Upper lobe of left lung (tissue), 6 donors: ENCODE measurements at places on chromosomes 4 and X. TPM values are rescaled to one million over a fixed set of nuclear protein-coding genes. Genes with fewer than 3 reads are reported as not detected.

Gene SPACA5
- not detected for total RNA-seq

Gene GIMD1
- not detected for total RNA-seq

Gene CT45A2
- not detected for total RNA-seq

Gene GBA3
- 0.63 TPM for total RNA-seq

Gene SPANXB1
- total RNA-seq, result not detected

Gene CT47B1
- total RNA-seq, result not detected

Gene VCX3A
- total RNA-seq, result not detected

Gene PNCK
- not detected for total RNA-seq

Gene SPATA4
- 0.77 TPM for total RNA-seq

Gene NPY5R
- 0.11 TPM for total RNA-seq

Gene CDX4
- not detected for total RNA-seq

Gene RTL3
- not detected for total RNA-seq

DNA sequence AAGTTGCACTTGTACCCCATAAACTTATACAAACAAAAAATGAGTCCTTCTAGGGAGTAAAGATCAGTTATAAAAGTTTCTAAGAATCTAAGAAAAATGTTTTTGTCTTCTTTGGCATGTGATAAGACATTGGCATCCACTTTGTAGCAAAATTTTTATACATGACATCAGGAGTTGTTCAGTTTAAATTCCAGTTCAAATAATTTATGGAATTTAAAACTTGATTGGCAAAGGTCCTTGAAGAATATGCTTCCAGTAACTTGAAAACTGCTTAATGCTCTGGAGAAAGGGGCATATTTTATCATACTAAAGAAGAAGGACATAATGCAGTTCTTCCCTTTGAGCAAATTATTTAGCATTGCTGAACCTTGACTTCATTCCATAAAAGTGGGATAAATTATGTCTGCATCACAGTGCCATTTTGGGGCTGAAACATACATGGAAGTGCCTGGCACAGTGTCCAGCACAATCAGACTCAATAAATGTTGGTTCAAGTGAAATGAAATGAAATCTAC is 163.3 kb upstream of the IL15 start:
- DNase-seq, result no peak

DNA sequence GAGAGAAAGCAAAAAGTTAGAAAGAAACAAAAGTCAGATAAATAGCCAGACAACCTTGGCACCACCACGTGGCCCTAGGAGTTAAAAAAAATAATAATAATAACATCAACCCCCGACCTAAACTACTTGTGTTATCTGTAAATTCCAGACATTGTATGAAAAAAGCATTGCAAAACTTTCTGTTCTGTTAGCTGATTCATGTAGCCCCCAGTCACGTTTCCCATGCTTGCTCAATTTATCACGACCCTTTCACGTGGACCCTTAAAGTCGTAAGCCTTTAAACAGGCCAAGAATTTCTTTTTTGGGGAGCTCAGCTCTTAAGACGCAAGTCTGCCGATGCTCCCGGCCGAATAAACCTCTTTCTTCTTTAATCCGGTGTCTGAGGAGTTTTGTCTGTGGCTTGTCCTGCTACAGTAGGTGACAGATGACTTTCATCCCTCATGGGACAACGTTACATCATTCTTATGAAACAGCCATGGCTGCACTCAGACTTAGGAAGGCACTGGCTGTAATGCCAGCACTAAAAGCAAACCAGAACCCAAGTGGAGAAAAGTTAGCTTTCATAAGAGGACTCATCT is 520 bp downstream of the ACOX3 start:
- no peak for DNase-seq

DNA sequence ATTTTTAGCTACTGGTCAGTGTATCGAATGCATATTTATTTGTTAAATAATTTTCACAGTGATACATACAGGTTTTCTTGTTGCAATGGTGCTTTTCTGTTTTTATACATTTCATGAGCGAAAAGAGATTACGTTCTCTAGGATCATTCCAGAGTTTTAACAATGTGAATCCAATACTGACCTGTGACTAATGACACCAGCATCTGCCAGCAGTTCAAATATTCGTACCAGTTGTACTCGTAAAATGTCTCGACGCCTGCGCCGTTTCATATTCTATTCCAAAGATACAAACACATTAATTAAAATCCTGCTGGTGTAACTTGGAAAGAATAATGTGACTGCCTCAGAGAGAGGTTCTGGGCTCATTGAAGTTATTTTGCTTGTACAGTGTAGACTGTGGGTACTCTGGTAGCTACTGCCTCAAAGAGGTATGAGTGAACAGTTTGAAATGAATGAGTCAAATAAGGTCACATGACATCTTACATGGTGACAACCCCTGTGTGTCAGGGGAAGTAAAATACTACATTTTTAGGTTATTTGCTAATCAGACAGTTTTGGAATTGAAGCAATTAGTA is 80.7 kb downstream of the ZAR1 start:
- DNase-seq, result no peak

DNA sequence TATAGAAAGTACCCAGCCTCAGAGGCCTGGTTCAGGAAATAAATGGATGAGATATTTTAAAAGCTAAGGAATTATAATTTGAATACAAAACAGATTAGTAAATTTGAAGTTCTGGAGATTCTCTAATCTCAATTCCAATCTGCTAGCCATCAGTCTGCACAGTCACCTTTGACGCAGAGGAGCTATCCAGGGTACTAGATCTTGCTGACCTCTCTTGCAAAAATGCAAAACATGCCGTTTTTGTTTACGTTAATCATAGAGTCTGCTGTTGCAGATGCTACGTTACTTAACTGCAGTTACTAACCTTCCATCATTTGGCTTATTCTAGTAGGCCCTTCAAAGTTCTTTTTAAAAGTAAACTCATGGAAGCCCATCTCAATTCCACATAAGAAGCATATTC is 10.4 kb downstream of the CCSER1 start:
- no peak for DNase-seq

GRCh38 chr4:14844061-14844460 is 158.2 kb upstream of the CPEB2 start:
- DNase-seq, result no peak

GRCh38 chr4:115871596-115871995 is 758.2 kb upstream of the NDST4 start:
- no peak for DNase-seq

GRCh38 chr4:159428975-159429692 is 326.3 kb downstream of the RAPGEF2 start:
- DNase-seq, result no peak

GRCh38 chrX:110000847-110001713 is 1.8 kb upstream of the TMEM164 start:
- DNase-seq, result no peak

DNA sequence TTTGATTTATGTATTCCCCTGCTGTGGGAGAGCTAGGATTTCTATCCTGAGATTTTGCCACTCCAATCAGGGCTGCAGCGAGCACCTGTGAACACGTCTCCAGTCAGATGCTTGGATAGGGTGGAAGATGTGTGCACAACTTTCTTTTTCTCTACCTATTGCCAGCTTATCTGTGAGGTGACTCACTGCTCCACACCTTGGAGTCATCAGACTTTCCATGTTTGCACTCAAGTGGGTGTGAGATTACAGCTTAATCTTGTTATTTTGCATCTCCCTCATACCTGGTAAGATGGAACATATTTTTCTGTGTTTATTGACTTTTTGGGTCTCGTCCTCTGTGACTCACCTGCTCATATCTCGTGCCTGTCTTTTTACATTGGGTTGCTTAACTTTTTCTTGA is 32.2 kb downstream of the PSAPL1 start:
- no peak for DNase-seq

- no peak for DNase-seq
Observed at GRCh38 chr4:54332542-54332941, 103.4 kb downstream of the PDGFRA start.

DNA sequence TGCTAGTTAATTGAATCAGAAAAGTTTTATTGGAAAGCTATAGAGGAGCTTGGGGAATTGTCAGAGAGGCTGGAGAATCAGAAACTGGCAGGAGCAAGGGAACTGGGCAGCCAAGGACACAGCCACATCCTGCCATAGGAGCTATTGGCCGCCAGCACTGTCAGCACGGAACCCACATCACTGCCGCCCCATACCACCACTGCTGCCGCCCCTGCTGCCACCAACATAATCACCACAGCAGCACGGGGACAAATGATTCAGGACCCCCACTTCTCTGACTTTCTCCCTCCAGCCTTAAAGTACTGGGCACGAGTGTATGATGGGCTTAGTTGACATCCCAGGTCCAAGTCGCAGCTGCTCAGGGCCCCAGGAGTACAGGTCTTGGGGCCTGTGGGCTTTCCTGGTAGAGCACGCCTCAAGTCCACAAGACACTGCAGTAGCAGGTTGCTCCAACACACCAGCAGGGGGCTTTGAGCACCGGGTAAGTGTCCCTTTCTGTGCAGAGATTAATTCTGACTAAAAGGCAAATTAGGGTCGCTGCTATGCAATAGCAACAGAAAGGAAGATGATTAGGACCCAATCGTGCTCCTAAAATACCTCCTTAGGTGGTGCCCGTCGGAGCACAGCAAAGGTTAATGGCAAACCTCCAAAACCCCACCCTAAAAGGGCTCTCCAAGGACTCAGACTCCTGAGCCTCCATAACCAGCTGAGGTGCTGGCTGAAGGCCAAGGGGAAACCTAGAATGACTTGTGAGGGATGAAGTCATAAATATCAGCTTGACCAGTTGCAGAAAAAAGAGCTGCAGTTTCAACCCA is 6.9 kb downstream of the PJA1 start:
- DNase-seq, result no peak

DNA sequence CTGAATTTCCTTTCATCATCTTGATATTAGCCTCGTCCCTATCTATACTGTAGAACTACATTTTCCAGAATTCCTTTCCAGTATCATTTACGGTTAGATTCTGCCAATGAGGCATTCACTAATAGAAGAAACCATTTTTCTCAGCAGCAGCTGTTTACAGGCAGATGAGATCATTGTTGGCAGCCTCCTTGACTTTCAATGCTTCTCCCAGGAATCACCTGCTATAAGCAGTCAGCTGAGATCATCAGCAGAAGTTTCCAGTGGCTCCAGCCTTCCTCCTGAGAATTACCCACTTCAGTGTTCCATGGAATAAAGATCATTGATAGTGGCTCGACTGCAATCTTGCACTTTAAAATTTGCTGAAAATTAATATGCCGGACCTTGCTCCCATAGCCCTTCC is 157.3 kb upstream of the TET2 start:
- DNase-seq, result no peak

DNA sequence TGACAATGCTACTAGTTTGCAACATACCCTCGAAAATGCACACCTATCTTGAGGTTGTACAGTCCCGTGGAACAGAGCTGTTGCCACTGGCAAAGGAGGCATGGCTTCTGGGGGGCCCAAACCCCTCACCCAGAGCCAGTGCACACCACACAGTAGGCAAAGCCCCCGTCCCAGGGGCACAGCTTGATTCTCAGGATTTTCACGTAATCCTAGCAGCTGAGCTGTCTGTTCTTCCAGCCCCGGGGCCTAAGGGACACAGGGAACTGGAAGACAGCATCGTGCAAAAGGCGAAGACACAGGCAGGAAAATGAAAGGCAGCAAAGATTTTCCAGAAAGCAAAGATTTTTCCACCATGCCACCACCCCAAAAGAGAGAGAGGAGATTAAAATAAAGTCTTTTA is 77.2 kb downstream of the JAKMIP1 start:
- DNase-seq, result no peak

DNA sequence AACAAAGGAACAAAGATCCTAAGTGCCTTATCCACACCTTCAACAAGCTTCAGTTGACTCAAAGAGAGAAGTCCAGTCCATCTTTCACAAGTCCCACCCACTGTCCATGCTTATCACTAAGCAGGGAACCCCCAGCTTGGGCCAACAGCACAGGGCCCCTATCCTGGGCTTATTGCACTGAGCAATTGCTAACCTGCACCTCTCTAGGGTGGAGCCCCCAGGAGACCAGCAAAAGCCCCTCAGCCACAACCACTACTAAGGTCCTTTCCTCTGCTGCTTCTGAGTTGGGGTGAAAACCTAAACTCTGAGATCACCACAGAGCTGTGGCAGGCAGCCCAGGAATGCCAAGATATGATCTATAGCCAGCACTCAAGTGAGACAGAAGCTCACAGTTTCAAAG is 96.7 kb upstream of the PBDC1 start:
- DNase-seq, result no peak

GRCh38 chrX:78066110-78066509 is 37.9 kb upstream of the PGK1 start:
- no peak for DNase-seq

- peak; percentile 88 for DNase-seq
Observed at GRCh38 chr4:3765271-3766035, 732 bp upstream of the ADRA2C start.

DNA sequence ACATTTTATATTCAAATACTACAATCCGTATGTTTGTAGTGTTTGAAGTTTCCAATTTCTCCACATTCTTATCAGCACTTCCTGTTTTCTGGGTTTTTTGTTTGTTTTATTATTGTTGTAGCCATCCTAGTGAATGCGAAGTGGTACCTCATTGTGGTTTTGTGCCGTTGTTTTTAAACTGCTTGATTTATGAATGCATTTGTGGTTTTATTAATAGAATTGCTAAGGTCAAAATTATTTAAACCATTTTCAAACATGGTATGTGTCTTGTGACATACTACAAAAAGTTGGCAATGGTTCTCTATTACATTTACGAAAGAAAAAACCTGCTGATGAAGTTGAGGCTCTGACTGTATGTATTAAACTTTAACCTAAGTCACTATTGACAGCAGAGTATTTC is 780.0 kb upstream of the MAGEB2 start:
- DNase-seq, result no peak

- no peak for DNase-seq
Observed at GRCh38 chrX:17836830-17837229, 24.3 kb downstream of the RAI2 start.

DNA sequence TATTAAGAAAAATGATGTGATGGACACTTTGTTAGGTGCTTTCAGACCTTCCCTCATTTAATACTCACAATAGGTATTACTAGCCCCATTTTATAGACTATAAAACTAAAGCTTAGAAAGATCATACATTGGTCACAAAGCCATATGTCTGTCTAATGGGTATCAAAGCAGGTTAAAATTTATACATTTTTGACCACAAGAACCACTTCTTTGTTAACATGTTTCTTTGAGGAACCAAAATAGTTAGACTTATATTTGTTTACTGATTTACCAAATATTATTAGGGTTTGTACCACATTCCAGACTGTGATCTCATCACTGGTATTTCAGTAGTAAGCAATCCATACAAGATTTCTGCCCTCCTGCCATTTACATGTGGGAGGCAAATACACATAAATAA is 363.3 kb downstream of the NAF1 start:
- no peak for DNase-seq

DNA sequence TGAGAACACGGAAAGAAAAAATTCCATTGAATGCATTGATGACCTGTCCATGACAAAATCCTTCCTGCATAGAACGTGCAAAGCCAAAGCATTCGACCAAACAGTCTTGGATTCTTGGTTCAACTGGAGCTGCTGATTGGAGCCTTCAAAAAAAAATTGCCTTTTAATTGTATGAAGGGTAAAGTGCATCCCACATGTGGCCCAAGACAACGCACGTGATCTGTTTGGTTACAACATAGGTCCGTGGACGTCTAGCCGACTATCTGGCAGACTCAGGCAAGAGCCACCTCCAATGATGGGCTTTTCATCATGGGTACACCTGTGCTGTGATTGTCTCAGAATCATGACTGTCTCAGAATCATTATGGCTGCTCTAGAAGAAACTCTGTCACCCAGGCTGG is 52.3 kb downstream of the SHOX start:
- DNase-seq, result no peak
